Endodermal cell (in vitro differentiated cells): ENCODE measurements at places on chromosomes 1 and 21.
A peak's percentile ranks its signal among the peaks of the same experiment; 100 is the strongest.

DNA sequence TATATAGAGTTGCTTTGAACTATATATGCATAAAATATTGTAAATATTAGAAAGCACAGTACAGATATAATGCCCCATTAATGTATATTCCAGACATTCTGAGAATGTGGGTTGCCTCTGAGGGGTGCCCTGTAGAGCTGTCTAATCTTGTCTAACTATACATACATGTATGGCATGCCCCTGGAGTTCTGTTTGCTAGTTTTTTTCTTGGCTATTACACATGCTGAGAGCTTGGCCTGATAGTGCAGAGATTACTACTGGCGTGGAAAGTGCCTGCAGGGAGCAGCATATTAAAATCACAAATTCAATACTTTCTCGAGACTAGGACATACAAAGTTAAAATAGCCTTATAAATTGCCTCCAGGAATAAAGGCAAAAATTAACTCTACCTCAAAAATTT lies 24.1 kb downstream of the KCNA3 start:
- no peak for DNase-seq

- DNase-seq: no peak
Observed at GRCh38 chr1:160704250-160704649, 7.4 kb downstream of the CD48 start.

DNA sequence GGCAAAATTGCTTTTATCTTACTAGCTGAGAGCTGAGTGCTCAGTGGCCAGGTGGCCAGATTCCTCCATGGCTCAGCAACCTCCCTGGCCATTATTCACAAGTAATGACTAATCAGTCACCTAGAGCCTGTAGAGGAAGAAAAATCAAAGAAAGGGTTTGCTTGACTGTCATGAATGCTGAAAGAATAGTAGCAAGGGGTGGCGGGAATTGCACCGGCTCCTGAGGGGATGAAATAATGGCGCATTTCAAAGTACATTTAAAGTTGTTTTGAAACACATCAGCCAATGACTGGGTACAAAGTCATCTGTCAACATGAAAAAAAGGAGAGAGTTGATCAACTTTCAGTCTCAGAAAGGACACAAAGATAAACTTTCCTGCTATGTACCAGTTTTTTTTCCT lies 99.5 kb downstream of the OMA1 start:
- DNase-seq: no peak

- DNase-seq: no peak
Observed at GRCh38 chr1:19738076-19738475, 61.6 kb downstream of the TMCO4 start.

DNA sequence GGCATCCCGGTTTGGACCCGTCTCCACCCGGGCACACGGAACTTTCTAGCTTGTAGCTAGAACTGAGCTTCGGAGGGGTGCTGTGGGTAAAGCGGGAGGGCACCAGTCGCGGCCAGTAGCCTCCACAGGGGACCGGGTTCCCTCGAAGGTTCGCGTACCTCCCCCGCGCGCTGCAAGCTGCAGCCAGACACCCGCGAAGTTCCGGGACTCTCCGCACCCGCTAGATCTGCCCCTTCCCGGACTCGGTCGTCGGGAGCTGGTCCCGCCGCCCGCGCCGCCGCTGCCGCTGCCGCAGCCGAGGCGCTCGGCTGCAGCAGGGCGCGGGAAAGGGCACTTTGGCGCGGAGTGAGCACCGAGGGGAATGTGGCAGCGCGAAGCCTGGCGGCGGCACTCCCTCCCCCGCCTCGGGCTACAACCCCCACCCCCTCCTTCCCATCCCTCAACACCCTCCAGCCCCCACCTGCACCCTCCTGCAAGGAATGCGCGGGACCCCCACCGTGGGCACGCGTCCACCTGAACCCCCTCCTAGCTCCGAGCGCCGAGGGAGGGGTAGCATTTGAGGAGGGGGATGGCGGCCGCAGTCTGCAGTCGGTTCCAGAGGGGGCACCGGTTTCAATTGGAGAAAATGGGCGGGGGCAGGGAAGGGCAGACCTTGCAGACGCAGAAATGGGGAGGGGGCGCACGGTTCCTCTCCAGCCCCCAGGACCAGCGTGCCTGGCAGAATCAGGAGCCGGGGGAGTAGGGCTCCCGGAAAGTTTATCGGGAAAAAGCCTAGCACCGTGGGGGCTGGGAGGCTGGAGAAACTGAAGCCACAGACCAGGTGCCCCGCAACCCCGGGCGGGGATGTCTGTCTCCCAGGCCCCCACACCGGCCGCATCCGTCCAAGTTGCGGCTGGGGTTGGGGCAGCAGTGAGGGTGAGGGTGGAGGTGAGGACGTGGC lies 968 bp downstream of the CSMD2 start:
- peak; percentile 76 for DNase-seq

GRCh38 chr1:9419369-9420041 lies 119.8 kb upstream of the SLC25A33 start:
- no peak for DNase-seq

DNA sequence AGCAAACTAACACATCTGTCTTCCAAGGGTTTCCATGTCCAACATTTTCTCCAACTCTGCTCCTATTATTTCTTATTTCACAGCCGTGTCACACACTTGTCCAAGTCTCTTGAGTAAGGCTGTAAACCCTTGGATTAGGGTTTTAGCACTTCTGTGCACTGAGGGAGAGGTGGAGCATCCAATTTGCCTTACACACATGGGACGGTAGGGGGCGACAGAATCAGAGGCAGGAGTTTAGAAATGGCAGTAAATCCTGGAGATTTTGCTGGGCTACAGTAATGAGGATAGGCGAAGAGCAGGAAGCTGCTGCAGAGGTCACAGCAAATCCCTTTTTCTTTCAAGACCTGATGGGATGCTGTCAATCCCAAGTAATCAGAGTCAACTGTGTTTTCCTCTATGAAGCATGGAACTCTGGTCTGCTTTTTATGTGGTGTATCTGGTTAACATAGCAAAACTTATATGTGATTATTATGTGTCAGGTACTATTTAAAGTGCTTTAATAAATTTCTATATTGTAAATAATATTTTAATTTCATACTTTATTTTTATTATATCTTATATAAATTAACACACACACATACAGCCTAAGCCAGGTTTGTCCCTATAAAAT lies 15.4 kb upstream of the LCE5A start:
- DNase-seq: peak; percentile 49

- DNase-seq: no peak
Observed at GRCh38 chr1:218588540-218589172, 243.5 kb downstream of the TGFB2 start.

DNA sequence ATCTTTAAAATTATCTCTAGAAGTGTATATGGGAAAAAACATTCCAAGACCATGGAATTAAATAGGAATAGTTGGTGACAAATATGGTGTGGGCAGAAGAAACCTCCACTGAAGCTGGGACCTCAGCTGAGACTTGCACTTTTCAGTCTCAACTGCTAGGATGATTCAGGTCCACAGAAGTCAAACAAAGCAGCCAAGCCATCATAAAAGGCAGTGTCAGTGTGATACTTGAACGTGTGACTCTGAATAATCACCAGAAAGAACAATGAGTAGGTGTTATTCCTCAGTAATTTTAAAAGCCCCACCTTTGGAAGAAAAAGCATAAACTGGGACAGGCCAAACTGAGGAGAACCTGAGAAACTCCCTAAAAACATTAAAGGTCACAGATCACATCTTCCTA lies 90.7 kb downstream of the ZNF281 start:
- DNase-seq: no peak

- no peak for DNase-seq
Observed at GRCh38 chr1:44346184-44346583, 8.9 kb downstream of the ERI3 start.

DNA sequence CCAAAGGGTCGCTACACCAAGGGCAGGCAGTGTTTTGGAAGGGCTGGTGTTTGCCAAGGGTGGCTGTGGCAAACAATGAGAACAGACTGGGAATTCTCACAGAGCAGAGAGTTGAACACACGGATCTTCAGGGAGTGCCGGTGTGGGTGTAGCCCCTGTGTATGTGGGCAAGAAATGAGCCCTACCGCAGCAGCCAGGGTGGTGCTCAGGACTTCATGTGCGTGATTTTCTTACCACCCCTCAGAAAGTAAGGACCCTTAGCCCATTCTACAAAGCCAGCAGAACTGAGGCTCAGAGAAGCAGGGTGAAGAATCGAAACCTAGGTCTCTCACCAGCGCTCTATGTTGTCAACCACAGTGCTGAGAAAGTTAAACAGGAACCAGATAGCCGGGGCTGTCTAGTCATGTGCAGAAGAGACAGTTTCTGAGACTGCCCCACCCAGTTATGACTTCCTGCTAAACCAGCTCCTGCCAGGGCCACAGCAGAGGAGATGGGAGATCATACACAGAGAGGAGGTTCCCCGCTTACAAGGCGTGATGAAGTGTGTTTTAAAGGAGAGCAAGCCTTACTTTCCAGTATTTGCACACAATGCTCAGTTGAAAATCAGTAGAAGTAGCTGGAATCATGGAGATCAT lies 21.9 kb upstream of the MORC3 start:
- no peak for DNase-seq

DNA sequence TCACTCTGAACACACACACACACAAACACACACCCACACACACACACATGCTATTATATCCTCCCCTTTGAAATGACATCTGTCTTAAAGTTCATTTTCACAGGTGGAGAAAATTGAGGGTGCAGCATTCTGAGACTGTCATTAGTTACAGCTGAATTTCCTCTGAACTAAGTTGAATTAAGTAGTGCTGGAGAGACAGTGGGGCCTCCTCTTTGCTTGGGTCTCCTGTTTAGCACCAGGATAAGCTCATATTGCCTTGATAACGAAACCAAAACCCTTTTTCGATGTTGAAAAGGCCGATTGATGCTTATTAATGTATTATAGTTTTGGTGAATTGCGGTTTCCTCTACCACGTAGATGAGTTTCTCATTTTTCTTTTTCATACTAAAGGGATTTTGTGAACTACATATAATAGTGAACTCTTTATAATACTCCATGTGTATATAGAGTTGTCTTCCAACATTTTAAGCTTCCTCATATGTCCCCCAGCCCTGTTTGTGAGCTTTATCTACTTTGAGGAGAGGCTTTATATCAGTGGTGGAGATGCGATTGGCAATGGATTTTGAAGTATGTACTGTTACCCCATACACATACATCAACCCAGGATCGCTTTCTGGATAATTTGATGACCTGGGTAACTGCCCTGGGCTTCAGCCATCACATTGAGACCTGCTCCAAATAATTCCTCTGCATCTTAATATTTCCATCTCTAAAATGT lies 17.4 kb downstream of the DYNLT5 start:
- DNase-seq: no peak

DNA sequence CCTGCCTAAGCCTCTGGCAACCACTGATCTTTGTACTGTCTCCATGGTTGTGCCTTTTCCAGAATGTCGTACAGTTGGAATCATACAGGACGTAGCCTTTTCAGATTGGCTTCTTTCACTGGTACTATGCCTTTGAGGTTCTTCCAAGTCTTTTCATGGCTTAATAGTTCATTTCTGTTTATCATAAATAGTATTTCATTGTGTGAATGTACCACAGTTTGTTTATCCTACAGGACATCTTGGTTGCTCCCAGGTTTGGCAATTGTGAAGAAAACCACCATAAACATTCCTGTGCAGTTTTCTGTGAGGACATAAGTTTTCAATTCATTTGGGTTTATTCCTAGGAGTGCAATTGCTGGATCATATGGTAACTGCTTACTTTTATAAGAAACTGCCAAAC lies 190.6 kb upstream of the RAB4A start:
- DNase-seq: peak; percentile 1

DNA sequence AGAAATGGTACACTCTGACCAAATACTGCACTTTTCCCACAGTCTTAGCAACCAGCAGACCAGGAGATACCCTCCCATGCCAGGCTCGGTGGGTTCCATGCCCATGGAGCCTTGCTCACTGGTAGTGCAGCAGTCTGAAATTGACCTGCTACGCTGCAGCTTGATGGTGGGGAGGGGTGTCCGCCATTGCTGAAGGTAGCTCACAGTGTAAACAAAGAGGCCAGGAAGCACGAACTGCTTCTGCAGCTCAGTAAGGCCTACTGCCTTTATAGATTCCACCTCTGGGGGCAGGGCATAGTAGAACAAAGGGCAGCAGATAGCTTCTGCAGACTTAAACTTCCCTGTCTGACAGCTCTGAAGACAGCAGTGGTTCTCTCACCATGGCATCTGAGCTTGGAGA lies 12.3 kb upstream of the IFI44L start:
- DNase-seq: peak; percentile 58

- DNase-seq: peak; percentile 48
Observed at GRCh38 chr1:63731117-63732043, 42.4 kb upstream of the ROR1 start.

DNA sequence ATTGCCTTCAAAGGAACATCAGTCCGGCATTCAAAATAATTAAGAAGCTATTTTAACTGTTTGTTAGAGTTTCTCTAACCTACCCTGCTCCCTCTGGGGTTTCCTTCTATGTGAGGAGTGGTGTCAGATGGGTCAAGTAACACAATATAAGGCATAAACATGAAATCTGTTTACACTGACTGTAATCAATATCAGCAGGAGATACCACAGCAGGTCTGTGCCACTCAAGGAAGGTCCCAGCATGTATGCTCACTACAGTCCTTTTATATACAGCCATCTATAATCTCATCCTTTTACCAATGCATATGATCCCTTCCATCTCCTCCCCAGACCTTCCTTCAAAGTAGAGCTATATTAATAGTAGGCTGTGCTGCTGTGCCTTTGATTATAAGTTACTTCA lies 25.4 kb downstream of the EEIG2 start:
- no peak for DNase-seq

DNA sequence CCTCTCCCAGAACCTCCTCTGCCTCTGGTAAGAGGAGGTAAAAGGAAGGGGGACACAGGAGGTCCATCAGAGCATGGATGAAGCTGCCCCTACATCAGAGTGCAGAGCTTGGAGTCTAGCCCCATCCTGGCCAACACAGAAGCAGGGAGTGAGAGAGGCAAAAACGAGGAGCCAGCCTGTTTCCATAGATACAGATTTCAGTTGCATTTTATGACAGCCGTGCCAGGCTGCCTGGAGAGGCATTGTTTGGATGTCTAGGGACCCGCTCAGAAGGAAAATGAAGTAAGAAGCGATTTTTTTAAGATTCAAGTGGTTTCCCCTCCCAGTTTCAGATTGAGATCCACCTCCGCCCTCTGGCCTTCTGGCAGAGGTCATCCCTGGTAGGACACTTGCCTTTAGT lies 11.5 kb upstream of the GJA8 start:
- no peak for DNase-seq

- peak; percentile 11 for DNase-seq
Observed at GRCh38 chr21:33451634-33452071, 28.1 kb downstream of the TMEM50B start.

GRCh38 chr1:224089583-224089982 lies 24.3 kb upstream of the FBXO28 start:
- DNase-seq: no peak

GRCh38 chr1:28185071-28185470 lies 8.6 kb upstream of the PTAFR start:
- no peak for DNase-seq

GRCh38 chr1:30372792-30373433 lies 350.5 kb downstream of the MATN1 start:
- DNase-seq: peak; percentile 82
